Small intestine (tissue), 16 donors: ENCODE measurements at places on chromosomes 16 and 17.

DNA sequence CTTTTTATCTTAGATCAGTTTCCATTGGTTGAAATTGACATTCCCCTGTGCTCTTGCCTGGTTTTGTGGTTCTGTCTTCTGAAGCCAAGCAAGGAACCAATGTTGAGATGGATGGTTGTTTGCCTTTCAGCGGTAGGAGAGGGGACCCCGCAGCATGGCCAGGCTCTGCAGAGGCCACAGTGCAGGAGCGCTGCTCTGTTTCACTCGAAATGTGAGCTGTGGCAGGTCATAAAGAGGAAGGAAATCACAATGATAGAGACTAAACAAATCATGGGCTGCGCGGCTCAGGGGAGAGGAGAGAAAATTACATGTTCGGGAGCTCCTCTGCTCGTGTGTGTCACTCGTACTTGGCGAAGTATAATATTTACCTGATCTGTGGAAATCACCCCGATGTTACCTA is 148.2 kb downstream of the SNX29 start:
- no peak for DNase-seq

- no peak for DNase-seq
Observed at GRCh38 chr17:41589301-41589700, 2.6 kb upstream of the KRT14 start.

DNA sequence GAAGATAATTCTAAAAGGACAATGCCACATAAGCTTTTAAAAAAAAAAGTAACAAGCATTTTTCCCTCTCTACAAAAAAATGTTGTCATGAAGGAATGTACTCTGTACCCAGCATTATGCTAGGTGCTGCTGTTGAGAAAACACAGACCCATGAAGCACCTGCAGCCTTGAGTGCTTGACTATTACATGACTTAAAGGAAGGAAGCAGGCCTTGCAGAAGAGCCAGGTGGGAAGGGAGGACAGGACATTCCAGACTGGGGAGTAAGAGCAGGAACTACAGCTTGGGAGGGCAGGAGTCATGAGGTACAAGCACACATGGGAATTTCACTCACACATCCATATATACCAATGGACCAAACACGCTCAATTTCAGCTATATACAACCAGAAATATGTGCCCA is 3.8 kb downstream of the MYO1D start:
- no peak for DNase-seq

GRCh38 chr17:46024590-46024989 is 25.5 kb downstream of the STH start:
- no peak for DNase-seq

- DNase-seq = no peak
Observed at GRCh38 chr17:52606098-52606497, 447.6 kb upstream of the CA10 start.

DNA sequence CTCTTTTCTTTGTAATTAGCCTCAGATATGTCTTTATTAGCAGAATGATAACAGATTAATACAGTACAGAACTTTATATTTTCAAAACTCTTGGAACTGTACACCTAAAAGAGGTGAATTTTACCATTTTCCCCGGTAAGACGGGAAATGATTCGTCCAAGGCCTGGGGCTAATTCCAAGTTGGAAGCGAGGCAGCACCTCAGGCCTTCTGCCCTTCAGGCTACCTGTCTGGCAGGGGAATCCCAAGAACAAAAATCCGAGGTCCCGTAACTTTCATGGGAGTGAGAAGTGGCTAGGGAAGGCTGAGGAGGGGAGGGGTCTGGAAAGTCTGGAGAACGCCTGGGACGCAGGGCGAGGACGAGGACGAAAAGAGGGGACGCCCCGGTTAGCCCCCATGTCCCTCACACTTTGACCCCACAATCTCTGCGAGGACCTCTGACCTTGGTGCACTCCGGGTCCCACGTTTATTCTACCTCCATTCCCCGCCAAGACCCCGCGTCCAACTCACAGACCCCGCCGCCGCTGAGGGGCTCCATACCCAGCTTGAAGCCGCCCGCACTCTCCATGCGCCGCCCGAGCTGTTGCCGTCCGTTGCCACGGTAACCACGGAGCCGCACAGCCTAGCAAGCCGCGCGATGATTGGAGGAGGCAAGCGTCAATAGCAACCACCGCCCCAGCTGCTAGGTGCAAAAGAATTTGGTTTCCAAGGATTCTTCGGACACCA is at the start of gene HYDIN:
TSS of gene HYDIN (minus strand) at position 601 of the 724 bp plus-strand sequence. CDS start 43,827 bp downstream, outside the sequence.
- no peak for DNase-seq

DNA sequence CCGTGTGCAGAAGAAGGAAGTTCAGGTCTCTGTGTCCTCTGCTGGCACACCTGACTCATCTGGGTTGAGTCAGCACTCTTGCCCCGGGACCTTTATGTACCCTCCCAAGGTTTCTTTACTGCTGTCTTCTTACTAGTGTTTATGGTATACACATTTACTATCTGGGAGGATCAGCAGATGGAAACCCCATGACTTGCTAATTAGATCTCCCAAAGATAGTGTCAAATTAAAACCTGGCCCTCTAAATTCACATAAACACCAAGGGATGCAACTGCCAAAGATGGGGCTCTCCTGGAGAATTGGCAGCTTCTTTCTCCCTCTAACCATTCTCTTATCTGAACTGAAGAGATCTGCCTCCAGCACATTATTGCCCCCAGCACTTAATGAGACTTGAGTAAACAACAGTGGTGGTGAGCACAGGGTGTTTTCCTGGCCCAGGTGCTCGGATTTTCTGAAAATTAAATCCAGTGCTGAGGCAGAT is 718.1 kb upstream of the SOX9 start:
- DNase-seq = peak; percentile 17

- no peak for DNase-seq
Observed at GRCh38 chr16:1464196-1464893, 10.5 kb downstream of the CLCN7 start.

- DNase-seq = no peak
Observed at GRCh38 chr16:22348291-22348690, 26.1 kb downstream of the CDR2 start.

GRCh38 chr16:86823125-86823524 is 244.8 kb downstream of the FOXL1 start:
- no peak for DNase-seq

GRCh38 chr16:28821874-28822519 is 802 bp upstream of the ATXN2L start:
- no peak for DNase-seq
